ENCODE measurements at places on chromosomes 1 and 21.
A peak's percentile ranks its signal among the peaks of the same experiment; 100 is the strongest.

DNA sequence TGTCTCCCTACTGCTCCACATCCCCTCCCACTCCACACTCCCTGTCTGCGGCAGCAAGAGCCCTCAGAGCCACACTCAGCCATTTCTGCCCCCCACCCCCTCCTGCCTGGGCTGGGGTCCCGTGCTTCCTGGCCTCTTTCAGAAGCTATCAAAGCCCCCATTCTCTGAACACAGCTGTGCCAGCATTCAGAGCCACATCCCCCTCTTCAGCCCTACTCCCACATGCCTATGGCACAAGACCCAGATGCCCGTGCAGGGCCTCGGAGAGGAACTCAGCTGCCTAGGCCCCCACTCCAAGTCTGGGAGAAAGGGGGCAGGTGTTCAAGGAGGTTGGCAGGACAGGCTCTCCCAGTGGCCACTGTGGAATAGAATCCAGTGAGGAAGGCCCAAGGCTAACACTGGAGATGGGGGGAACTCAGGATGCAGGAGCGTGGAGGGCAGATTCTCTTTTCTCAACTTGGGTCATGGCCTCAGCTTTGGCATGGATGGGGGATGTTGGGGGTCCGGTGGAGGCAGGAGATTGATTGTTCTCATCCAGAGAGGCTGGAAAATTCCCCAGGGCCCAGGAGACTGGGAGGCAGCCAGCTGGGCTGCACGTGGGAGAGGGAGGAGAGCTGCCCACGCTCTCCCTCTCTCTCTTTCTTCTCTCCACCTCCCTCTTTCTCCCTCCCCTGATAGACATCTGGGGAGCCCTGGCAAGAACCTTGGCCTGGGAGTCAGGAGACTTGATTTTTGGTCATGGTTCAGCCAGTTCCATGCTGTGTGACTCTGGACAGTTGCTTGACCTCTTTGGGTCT lies 3.5 kb upstream of the BCAN start:
- DNase-seq = no peak

GRCh38 chr1:67489643-67490042 lies 59.4 kb upstream of the SERBP1 start:
- no peak for DNase-seq

DNA sequence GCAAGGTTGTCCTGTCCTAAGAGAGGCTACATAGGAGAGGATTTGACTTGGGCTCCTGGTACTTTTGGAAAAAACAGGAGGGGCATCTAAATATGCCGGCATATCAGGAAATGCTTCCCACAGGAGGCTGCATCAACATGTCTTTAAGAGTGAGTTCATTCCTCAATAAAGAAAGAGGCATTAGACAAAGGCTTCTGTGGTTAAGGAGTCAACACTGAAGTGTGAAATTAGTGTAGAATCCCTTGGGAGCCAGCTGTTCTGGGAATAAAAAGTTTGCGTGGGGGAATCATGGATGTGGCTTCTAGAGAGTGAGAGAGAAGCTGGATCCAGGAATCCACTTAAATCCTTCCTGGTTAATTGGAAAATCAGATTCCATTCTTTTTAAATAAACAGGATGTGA lies 69.5 kb downstream of the DNM3 start:
- no peak for DNase-seq

DNA sequence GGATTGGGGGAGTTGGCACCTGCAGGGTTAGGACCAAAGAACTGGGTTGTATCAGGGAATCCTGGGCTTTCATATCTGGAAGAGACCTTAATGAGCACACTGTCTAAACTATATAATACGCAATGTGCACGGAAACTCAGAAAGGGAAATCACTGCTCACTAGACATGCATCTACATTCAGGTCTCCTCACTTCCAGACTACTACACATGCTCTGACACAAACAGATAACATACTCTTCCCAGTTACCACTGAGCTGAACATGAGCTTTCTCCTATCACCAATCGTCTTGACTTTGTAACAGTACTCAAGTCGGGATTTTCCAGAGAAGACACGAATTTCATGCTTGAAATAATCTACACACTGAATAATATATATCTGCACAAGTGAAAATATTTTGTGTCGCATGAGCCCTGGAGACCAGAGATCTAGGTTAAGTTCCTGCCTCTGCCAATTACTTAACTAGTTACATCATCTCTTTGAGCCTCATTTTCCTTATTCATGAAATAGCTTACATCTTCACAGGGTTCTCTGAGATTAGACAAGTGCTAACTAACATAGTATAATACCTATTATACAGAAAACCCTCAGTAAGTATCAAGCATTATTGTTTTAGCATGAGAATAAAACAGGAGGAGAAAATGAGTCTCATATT lies 101.1 kb downstream of the JAK1 start:
- DNase-seq = no peak

- no peak for DNase-seq
Measured at GRCh38 chr1:94792473-94793295, 27.5 kb upstream of the SLC44A3 start.

DNA sequence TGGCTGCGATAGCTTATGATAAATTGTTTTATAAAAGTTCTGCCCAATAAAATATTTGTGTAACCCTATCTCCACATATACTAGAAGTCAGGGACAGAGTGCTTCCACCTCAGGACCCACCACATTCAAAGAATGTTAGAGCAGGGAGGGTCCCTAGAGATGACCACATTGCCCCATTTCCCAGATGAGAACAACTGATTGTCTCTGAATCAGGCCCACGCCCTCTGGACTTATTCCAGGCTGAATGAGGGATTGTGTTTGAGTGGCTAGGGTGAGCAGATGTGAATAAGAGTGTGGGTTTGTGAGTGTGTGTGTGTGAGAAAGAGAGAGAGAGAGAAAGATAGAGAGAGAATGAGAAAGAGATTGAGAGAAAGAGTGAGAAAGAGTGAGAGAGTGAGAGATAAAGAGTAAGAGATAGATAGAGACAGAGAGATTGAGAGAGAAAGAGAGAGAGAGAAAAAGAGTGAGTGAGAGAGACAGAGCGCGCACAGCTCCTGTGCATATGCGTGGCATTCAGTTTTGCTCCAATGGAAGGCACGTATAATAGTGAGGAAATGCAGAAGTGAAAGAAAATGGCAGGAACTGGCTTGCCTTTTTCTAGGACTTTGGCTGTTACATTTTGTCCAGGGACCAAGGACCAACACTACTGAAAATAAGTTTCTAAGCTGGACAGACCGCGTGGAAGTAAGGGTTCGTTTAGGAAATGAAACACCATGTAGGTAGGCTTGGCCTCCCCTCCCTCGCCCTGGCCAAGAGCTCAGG lies 94.1 kb downstream of the ABCA4 start:
- no peak for DNase-seq

GRCh38 chr21:14119038-14119437 lies 91.7 kb downstream of the LIPI start:
- peak; percentile 29 for DNase-seq

- DNase-seq = no peak
Measured at GRCh38 chr1:47725511-47725991, 271.6 kb downstream of the TRABD2B start.

- DNase-seq = no peak
Measured at GRCh38 chr1:92488416-92488815, 1.7 kb upstream of the GFI1 start.

GRCh38 chr1:180923887-180924286 lies 11.2 kb downstream of the KIAA1614 start:
- no peak for DNase-seq

- no peak for DNase-seq
Measured at GRCh38 chr1:227391211-227391610, 72.9 kb upstream of the CDC42BPA start.

GRCh38 chr1:212710566-212710965 lies 10.9 kb upstream of the BATF3 start:
- DNase-seq = peak; percentile 44

- DNase-seq = no peak
Measured at GRCh38 chr1:38261574-38261973, 215.0 kb upstream of the POU3F1 start.

GRCh38 chr1:150799089-150799488 lies 9.0 kb downstream of the CTSK start:
- DNase-seq = no peak

DNA sequence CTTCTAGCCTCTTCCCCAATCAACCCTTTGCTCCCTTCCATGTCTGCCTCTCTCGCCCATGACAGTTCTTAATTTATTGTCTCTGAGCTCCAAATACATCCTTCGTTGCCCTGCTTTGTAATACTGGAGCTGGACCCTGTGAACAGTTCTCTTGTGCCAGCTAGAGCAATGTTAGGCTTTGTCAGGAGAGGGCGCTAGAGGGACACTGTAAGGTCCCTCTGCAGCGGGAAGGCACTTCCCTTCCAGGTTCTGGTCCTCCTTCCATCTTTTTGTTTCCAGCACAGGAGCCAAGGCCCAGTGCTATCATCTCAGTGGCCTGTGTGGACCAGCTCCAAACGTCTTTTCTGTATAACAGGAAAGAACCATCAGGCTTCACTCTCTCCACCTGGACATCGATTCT lies 95.9 kb downstream of the PTPRU start:
- DNase-seq = no peak

DNA sequence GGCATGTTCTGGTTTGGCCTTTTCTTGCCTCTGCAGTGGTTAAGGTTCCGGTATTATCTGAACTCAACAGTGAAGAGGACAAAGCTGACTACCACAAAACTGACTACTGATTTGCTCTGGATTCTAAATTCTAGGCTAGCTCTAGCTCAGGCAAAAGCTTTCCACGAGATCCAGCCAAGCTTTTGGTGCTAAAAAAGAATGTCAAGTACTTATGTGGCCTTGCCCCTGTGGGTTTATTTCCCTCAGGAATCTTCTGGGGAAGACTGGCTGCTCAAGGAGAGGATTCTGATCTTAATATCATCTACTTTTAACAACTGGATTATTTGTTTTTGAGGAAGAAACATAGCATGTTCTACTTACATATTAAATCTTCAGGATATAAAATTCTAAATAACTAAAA lies 26.1 kb upstream of the MTMR11 start:
- DNase-seq = no peak

GRCh38 chr1:208149776-208150514 lies 94.2 kb downstream of the PLXNA2 start:
- no peak for DNase-seq

DNA sequence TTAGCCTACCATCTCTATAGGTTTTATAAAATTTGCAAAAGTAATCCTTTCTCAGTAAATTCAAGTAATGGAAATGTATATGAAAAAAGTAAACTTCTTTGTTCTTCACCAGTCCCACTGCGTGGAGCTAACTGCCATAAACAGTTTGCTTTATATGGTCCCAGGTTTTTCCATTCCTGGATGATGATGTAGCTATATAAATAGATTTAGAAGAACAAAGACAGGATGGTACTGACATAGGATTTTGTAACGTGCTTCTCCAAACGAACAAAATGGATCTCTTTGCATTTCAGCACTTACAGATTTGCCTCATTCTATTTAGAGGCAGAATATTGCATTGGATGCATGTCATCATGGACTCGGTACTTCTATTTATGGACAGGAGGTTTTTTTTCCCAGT lies 57.3 kb downstream of the SMYD2 start:
- DNase-seq = no peak

- DNase-seq = no peak
Measured at GRCh38 chr1:5478961-5479360, 513.3 kb downstream of the NPHP4 start.

- no peak for DNase-seq
Measured at GRCh38 chr1:18569251-18569650, 61.4 kb upstream of the PAX7 start.

DNA sequence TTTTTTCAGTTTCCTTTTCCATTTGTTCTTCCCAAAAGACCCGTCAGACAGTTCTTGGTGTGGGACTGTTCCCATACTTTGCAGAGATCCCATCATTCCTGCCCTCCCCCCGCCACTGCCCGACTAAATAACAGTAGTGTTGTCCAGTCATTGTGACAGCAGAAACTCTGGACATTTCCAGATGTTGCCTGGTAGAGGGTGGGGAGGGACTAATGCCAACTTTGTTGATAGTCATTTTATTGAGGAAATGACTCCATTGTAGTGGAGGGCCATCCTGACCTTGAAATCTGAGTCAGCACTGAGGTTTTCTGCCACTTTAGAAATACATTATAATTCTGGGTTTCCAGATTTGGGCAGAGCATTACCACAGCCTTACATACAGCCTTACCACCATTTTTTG lies 85.4 kb downstream of the CEP350 start:
- DNase-seq = no peak

GRCh38 chr1:172906778-172907592 lies 143.8 kb downstream of the TNFSF18 start:
- DNase-seq = no peak

DNA sequence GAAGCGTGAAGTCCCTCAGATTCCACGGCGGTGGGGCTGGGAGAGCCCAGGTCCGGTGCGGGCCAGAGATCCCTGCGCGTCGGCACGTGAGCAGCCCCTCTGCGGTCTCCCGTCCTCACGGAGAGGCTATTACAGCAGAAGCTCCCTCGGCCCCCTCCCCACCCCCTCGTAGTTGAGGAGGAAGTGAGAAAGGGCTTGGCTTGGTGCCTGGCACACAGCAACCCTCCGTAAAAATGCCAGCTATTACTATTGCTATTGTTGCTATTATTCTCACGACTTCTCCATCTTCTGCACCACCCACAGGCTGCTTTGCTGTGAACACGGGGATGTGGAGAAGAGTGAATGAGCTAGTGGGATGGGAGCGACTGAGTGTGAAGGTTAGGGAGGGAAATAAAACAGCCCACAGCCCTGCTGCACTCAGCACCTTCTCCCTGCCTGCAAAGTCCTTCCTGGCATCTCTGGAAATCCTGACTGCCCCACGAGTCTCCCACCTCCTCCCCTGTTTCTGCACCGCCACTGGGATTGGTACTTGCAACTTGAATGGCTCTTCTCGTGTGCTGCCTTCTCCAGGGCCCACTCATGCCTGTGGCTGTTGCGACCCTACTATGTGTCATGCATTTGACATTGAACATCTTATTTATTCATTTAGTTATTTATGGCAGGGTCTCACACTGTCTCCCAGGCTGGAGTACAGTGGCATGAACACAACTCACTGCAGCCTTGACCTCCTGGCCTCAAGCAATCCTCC lies 26.6 kb downstream of the ZBTB18 start:
- no peak for DNase-seq

Measured in stimulated activated effector memory CD8-positive, alpha-beta T cell treated with anti-CD3 and anti-CD28 coated beads, Interleukin-12 subunit alpha, Interleukin-12 subunit beta, amount 100 ng/mL, for 72 hours (primary cell).